ENCODE measurements at places on chromosomes 16 and 17.

DNA sequence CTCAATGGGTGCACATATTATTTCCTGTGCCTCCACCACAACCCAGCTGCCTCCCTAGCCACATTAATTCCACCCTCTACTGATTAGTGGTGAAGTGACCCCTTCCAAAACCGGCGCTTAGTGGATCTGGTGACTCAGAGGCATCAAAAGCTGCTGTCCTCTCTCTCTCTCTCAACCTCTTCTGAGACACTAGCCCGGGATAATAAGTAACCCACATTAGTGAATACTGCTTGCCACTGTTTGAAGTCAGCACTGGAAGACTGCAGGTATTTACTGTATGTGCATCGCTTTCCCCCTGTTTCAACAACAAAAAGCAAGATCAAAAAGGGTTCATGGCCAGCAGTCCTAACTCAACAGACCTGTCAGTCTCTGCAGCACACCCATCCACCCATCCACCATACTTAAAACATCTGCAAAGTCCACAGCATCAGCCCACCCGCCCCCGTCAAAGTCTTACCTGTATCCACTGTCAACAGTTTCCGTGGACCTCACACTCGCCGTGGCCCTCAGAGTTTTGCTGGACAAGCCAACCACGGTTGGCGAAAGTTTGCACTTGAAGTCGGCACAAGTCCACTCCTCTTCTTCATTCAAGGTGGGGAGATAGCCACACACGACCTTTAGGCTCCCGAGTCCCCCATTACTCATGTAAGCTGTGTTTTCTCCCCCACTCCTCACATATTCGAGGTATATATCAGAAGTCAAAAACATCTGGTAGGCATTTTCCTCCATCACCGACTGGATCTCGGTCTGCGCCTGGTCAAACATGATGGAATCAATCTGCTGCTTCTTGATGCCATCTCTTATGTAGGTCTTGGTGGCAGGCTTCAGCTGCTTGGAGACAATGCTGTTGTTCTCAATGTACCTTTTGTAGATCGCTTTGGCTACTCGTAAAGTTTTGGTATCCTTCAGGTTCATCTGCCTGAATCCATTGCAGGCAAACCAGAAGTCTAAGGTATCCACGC lies 3.8 kb downstream of the AXIN2 start:
- peak; percentile 25 for DNase-seq

GRCh38 chr17:81868674-81869220 lies 2.4 kb downstream of the ARHGDIA start:
- no peak for DNase-seq

DNA sequence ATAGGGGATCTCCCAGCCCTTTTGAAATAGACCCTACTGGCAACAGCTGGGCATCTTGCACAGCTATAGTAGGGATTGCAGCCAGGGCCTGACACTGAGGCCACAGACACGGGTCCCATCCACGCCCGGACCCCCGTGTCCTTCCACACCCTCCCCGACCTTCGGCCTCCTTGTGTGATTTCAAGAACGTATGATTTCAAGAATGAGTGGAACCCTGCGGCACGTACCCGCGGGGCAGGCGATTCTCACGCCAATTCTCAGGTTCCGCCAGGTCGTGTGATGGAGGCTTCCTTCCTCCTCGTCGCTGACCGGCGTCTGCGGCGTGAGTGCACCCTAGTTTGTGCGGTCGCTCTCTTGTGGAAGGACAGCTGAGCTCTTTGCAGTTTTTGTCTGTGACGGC lies 56.3 kb upstream of the GNG13 start:
- no peak for DNase-seq

DNA sequence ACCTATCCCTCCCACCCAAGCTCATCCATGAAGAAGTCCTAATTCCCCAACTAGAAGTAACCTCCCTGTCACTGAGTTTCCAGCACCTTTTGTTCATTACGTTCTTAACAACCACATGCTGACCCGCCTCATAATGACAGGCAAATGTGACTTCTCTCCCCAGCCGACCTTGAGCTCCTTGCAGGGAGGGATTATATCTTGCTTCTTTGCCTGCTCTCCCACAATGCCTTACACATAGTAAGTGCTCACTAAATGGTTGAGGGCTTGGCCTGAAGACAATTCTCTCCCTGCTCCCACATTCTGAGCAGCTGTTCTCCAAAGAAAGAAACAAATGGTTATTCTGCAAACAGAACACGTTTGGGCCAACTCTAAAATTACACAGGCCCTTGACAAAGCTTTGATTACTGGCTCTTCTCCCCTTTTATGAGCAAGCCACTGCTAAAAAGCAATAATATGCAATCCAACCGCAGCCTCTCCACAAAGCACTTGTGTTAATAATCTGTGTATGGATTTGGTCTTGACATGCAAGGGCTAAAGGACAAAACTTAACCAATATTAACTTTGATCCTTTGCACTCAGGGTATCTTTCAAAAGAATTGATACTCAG lies 23.2 kb downstream of the SLC39A11 start:
- no peak for DNase-seq

DNA sequence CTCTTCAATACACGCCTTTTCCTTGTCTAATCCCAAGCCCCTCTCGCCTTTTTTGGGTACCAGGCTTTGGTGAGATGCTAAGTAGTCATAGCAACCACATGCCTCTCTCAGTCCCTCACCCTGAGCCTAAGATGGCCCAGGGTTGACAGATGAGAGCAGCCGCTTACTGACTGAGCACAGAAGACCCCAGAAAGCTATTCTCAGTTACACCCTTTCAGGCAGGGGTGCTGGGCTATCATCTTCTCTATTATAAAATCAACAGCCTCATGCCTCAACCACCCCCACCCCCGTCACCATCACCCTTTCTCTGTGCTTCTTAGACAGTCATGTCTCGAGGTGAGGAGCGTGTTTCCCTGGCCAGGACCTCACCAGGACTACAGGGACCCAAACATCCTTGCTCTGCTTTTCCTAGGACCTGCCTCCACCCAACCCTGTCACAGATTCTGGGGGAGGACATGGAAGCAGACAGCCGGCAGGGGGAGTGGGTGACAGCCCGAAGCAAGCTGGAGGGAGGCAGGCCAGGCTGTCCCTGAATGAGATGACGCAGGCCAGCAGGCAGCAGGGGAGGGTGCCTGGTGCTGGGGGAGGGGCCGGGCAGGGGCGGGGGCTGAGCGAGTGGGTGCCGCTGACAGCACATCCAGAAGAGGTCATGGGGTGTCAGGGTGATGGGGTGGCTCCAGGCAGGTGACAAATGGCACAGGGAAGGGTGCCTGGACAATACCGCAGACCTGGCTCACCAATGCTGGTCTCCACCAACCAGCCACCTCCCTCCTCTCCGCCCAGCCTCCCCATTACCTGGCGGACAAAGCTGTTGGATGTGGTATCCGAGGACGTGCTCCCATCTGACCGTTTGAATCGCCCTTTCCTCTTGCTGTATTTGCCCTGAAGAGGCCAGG lies 3.1 kb downstream of the CACNB1 start:
- no peak for DNase-seq

- DNase-seq: no peak
Observed at GRCh38 chr16:75820672-75821071, 94.4 kb upstream of the CPHXL start.

DNA sequence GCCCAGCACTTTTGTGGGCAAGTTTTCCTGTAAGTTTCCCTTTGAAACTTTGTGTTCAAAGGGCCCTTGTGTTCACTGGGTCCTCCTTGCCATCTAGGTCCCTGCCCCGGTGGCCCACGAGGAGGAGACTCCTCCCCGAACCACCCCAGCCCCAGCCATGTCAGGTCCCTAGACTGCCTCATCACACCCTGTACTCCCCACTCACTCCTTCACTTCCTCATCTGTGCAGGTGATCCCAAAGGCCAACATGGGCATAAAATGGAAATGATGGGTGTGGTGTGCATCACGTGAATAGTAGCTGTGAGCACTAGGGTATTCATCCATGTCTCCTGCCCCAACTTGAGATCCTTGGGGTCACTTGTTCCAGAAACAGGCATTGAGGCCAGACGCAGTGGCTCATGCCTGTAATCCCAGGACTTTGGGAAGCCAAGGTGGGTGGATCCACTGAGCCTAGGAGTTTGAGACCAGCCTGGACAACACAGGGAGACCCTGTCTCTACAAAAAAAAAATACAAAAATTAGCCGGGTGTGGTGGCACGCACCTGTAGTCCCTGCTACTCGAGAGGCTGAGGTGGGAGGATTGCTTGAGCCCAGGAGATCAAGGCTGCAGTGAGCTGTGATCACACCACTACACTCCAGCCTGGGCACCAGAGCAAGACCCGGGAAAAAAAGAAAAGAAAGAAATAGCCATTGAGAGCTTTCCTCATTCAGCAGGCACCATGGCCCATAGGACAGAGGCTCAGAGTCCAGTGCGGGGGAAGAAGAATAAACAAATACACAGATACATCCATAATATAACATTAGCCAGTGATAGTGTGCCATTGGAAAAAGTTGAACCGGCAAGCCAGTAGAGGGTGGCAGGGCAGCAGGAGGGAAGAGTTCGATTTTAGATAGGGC lies 74.5 kb downstream of the KATNIP start:
- no peak for DNase-seq
